ENCODE measurements at places on chromosomes 16 and 17. TPM values are rescaled to one million over a fixed set of nuclear protein-coding genes. Genes with fewer than 3 reads are reported as not detected.
A peak's percentile ranks its signal among the peaks of the same experiment; 100 is the strongest.

DNA sequence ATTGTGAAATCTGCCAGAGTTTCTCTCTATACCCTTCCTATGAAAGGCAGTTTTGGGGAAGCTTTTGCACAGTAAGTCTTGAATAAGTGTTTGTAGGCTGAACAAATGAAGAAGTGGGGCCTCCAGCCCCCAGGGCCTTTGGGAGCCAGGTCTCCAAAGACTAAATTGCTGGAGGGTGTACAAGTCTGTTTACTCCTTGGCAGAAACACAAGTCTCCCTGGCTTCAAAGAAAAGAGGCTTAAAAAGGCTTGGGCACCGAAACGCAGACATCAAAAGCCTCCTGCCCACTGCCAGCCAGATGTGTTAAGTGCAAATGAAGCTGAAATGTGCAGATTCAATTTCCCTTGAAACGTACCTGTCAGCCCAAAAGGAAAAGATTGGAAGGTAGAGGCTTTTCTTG lies 146.3 kb downstream of the TMEM132E start:
- DNase-seq, result no peak

DNA sequence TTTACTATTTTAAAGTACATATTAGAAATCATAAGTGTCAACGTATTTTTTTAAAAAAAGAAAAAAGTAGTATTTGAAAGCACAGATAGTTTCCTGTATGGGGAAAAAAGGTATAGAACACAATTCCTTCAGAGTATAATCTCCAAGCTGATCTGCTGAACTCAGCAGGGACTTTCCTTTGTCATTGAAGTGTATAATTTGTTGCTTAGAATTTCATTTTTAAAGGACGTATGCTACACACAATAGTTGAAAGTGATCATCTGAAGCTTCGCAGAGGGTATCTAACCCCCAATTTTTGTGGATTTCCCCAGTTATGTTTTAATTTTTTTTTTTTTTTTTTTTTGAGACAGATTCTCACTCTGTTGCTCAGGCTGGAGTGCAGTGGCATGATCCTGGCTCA lies 20.2 kb upstream of the MAPT start:
- DNase-seq, result no peak

DNA sequence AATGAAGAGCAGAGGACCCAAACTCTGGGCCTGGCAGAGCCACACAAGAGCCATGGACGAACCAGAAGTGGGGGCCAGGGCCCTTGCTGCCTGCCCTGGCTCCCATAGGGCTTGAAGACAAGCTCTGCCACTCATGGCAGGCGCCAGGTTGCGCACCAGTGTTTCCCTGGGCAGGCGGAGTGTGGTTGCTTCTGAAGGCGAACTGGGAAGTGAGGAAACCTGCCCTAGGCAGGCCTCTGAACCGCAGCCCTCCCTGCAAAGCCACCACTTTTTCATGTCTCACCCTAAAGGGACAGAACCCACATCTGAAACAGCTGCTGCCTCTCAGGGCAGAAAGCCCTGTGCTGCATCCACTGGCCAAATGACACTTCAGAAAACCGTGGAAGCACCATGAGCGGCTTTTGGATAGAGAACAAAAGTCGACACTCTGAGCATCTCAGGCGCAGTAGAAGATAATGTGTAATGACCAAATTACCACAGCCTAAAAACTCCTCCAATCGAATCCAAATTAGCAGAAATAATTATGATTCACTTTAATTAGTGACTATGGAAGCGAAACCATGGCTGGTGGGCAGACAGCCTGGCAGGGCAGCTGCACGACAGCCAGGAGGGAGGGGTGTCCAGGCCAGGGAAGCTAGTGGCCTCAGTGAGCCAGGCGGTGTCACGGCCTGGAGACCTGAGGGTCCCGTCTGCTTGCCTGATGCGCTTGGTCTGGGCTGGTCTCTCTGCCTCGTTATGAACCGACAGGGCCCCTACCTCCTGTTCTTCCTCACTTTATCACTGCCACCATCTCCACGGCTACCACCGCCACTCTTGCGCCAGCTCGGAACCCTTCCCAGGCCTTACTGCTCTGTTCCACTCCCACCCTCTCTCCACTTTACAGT lies 59.1 kb downstream of the PRMT7 start:
- DNase-seq, result peak; percentile 46

DNA sequence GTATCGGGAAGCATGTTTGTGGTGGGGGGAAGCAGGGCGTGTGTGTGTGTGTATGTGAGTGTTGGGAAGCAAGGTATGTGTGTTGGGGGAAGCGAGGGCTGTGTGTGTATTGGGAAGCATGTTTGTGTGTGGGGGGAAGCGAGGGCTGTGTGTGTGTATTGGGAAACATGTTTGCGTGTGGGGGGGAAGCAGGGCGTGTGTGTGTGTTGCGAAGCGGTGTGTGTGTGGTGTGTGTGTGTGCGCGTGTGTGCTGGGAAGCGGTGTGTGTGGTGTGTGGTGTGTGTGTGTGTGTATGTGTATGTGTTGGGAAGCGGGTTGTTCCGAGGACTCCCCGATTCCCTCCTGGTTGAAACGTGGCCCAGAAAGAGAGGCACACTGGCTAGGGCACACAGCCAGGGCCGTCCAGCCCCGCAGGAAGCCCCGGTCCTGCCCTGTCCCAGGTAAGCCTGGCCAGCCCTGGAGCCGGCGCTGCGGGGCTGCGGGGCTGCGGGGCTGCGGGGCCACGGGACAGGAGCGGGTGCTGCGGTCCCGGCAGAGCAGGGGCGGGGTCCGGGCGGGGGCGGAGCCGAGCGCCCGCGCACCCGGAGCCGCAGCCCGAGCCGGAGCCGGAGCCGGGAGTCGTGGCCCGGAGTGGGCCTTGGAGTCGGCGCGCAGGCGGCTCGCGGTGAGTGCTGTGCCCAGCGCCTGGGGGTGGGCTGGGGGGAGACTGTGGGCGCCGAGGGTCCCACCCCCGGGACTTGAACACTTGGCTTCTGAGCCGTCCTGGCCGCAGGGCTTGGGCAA lies at the start of gene NOD2:
Gene NOD2, plus strand, starts transcription at position 608 of the 783 bp plus-strand sequence. CDS start 5,890 bp downstream, outside the sequence.
- peak; percentile 56 for DNase-seq

GRCh38 chr17:4733073-4733531 lies 1.9 kb downstream of the MED11 start:
- DNase-seq, result no peak

DNA sequence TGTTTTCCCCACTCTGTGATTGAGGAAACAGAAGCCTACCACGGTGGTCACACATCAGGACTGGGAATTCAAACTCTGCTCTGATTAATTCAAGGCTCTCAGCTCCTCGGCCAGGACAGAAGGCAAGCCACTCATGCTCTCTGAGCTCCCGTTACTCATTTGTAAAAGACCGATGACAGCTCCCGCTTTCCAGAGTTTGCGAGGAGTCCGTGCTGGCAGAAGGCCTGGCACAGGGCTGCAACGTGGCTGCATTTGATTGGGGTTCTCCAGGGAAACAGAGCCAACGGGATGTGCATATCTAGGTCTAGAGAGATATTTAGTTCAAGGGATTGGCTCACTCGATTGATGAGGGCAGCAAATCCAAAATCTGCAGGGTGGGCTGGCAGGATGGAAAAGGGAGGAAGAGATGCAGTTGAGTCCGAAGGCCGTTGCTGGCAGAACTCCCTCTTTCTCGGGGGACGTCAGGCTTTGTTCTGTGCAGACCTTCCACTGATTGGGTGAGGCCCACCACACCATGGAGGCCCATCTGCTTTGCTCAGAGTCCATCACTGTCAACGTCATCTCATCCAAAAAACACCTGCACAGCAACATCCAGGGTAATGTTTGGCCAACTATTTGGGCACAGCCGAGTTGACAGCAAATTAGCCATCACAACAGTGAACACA lies 215.5 kb upstream of the RPL38 start:
- DNase-seq, result no peak

- DNase-seq, result no peak
These were observed 2.5 kb downstream of the HOXB1 start for GRCh38 chr17:48528153-48528935.

DNA sequence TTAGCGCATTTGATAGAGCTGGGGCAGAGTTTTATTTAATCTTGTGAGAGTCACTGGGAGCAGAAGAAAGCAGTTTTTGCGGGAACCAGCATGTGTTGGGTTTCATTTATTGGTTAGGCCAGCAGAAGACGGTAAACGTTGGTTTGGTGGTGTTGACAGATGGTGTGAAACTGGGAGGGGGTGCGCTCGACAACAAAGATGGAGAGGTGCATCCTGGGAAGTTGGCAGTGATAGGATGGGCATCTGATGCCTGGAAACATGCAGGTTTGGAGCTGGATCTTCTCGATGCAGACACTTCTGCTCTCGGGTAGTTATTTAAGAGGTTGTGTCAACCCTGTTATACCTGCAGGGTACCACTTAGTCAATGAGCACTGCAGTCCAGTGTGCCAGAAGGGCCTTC lies 24.9 kb upstream of the CLEC18A start:
- no peak for DNase-seq

PNMT gene
- not detected for total RNA-seq

ALOX12B gene
- total RNA-seq, result 0.20 TPM

CFAP97D1 gene
- total RNA-seq, result not detected

NPTX1 gene
- 10.0 TPM for total RNA-seq

All from activated CD4-positive, alpha-beta memory T cell treated with anti-CD3 and anti-CD28 coated beads, Interleukin-2, amount 10 ng/mL, durations not matched to agents 7 days and 5 days (primary cell).